ENCODE measurements at places on chromosomes 16 and 17.

DNA sequence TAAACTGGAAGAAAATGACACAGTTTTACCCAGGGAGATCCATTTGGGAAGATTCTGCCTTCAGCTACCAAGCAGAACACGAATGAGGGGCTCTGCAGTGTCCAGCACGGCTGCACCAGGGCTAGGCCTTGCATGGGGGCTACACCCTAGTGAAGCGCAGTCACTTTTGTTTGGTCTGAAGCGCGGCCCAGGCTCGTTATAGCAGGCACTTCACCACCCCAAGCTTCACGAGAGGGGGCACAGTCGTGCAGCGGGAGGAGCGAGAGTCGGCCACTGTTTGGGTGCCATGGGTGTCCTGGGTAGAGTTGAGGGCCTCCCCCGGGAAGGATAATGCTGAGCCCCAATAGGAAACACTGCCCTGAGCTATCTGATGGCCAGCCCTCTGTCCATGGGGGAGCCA, 21.6 kb upstream of the IL17C start:
- no peak for DNase-seq

GRCh38 chr17:72634621-72635020, 457.9 kb downstream of the SLC39A11 start:
- no peak for DNase-seq

- no peak for DNase-seq
These were observed 153.9 kb upstream of the CACNG3 start for GRCh38 chr16:24102209-24102660.

DNA sequence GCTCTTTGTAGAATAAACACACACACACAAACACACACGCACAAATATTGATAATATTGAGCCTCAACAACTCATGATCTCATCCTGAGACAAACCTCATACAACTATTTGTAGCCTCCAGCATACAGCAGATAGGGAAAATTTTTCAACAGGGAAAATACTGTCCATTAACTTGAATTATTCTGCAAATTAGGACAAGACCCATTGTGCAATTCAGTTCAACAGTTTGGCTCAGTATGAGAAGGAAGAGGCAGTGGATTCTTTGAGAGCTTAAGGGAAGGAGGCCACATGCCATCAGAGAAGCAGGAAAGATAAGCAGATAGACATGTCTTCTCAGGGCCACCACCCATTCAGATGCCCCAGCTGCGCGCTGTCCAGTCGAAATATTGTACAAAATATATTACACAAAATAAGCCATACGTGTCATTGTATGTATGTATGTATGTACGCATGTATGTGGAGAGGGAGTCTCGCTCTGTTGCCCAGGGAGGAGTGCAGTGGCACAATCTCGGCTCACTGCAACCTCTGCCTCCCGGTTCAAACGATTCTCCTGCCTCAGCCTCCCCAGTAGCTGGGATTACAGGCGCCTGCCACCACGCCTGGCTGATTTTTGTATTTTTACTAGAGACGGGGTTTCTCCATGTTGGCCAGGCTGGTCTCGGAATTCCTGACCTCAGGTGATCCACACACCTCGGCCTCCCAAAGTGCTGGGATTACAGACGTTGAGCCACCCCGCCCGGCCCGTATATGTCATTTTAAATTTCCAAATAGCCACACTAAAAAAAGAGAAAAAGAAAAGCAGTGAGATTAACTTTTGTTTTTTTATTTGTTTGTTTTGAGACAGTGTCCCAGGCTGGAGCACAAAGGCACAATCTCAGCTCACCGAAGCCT, 1.8 kb downstream of the ZC3H7A start:
- peak; percentile 20 for DNase-seq

DNA sequence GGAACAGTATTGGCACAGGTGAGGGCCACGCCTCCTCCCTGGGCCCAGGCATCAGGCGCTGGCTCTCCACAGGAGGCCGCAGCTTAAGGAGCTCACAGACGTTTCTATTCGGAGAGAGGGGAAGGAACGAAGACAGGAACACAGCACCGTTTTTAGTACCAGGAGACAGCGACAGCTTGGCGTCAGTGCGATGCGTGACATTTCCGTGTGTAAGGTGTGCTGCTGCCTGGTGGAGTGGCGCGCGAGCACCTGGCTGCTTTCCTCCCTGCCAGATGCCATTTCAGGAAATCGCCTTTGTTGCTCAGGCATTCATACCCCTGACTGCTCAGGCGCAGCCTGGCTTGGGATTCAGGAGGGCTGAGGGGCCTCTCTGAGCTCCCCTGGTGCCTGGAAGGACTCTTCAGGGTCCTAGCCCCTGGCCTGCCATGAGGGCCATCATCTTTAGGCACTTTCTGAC, 367.5 kb downstream of the CPPED1 start:
- no peak for DNase-seq

DNA sequence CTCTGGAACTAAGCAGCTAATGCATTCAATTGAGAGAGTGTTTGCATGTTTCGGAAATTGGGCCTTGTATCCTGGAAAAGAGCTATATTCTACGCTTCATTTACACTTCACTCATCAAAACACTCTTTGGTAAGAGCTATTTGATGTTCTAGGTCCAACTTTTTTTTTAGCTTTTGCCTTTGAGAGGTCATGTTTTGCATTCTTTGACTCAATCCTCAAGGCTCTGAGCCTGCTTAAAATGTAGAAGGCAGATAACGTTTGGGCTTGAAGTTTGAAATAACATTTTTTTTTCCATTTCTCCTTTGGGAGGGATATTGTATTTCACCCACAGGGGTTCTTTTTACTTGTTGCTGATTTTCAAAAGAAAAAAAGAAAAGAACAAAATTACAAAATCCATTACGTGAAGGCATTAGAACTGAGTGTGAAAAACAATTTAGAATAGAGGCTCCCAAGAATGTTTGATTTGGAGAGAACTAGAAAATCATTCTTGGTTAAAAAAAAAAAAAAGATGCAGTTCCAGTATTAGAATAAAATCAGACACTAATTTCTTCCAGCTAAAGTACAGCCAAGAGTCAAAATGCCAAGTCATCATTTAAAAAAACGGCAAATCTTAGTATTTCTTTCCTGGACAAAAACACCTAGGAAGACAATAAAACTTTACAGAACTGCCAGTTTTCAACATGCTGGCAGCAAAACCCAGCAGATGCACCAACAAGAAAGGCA, 268.5 kb downstream of the GRIN2A start:
- no peak for DNase-seq

DNA sequence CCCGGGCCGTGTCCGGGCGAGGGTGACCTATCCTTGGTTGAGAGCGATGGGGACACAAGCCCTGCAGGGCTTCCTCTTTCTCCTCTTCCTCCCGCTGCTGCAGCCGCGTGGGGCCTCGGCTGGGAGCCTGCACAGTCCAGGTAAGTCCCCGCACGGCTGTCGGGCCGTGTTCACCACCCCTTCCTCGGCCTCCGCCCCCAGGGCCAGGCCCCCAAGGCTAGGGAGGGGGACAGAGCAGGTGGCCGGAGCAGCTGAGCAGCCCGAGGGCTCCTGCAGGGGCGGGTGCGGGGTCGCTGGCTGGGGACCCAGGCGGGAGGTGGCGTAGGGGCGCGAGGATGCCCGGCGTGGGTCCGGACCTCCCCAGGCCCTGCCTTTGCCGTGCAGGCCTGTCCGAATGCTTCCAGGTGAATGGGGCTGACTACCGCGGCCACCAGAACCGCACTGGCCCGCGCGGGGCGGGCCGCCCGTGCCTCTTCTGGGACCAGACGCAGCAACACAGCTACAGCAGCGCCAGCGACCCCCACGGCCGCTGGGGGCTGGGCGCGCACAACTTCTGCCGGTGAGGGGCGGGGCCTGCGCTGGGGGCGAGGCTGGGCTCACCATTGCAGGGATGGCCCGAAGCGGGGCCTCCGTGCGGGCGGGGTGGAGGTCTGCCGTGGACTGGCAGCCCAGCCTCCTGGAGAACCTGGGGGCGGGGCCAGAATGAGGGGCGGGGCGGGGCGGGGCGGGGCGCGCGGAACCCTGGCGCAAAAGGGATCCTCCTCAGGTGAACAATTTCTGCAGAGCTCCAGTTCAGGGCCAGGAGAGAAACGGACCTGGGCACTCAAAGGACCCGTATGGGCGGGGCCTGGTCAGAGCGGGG, 631 bp downstream of the KREMEN2 start:
- DNase-seq, result no peak

GRCh38 chr17:18981642-18982424, 22.7 kb downstream of the FAM83G start:
- DNase-seq, result peak; percentile 75

DNA sequence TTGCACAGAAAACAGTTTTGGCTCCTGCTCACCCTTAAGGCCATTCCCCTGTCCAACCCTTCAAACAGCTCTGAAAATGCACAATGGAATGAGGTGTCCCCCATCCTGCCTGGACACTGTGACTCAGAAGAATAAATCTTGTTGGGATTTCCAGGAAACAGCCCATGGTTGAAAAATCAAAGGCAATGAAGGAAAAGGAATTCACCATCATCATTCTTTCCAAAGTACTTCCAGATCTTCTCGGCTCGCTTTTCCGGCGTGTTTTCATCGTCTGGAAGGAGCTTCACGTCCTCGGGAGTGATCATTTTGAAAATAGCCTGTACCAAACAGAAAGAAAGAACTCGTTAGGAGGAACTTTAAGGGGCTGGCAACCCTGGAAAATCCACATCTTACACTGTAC, 4.3 kb downstream of the RCVRN start:
- DNase-seq, result peak; percentile 81

- no peak for DNase-seq
These were observed 1.8 kb downstream of the TBC1D24 start for GRCh38 chr16:2476741-2477140.

DNA sequence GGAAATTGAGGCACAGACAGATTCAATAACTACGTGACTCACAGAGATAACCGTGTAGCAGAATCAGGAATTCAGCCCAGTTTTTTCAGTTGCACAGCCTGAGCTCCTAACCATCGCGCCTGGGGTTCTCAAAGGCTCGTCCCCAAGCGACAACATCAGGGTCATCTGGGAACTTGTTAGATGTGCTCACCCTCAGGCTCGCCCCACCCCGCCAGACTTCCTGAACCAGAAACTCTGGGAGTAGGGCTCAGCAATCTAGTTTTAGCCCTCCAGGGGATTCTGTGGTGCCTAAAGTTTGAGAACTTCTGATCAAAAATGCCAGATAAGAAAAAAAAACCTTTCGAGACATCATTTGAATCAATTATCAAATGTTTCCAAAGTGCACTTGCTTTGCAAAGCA, 559.8 kb downstream of the WWOX start:
- no peak for DNase-seq

GRCh38 chr16:49049191-49049590, 232.4 kb downstream of the CBLN1 start:
- DNase-seq, result no peak

DNA sequence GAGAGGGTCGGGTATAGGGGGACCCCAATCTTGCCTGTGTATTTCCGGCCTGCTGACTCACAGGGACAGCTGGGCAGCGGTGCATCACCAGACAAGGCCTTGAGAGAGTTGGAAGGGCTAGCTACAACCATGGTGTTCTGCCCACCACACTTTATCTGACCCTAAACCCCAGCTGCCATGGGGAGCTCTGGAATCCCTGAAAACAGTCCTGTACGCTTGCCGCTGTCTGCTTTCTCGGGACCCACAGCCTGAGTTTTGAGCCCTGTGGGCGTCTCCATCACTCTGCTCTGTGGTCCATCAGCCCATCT, 100.4 kb upstream of the GSE1 start:
- DNase-seq, result no peak

GRCh38 chr16:56777482-56777881, 47.6 kb downstream of the NUP93 start:
- peak; percentile 31 for DNase-seq

GRCh38 chr17:58991718-58992331, 114.9 kb downstream of the TRIM37 start:
- DNase-seq, result peak; percentile 87

- no peak for DNase-seq
These were observed 729 bp downstream of the P2RX5 start for GRCh38 chr17:3695129-3695722.

- DNase-seq, result no peak
These were observed 30.9 kb downstream of the CMTM3 start for GRCh38 chr16:66635406-66635805.

GRCh38 chr16:2043667-2044451, 3.8 kb downstream of the NTHL1 start:
- no peak for DNase-seq

DNA sequence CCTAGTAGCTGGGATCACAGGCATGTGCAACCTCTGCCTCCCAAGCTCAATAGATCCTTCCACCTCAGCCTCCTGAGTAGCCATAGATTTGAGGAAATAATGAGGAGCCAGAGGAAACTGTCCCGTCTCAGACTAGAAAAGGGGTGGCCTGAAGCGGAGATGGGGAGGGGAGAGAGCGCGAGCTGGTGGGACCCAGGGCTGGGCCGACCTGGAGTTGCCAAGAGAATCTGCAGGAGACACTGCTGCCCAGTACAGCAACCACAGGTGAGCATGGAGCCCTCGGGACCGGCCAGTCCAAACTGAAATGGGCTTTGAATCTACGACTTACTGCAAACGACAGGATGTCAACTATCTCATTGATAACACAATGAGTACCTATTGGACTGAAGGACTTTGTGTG, 24.3 kb downstream of the CD300A start:
- DNase-seq, result no peak

- no peak for DNase-seq
These were observed 295.7 kb downstream of the KCNJ2 start for GRCh38 chr17:70464995-70465394.

DNA sequence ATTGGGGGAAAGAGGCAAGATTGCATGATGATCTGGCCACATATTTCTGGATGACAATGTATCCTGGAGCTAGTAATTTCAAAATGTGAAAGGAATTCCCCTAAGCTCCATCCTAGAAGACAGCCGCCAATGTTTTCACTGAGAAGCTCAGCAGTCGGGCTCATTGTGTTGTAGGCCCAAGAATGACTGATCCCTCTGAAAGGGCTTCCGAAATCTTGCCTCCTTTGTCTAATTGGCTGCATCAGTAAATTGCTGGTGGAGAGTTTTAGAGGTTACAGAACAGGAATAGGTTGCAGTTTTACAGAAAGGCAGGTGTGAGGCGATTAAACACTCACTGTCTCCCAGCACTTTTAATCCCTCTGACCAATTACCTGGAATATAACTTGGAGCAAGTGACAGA, 464.1 kb upstream of the SALL1 start:
- no peak for DNase-seq

DNA sequence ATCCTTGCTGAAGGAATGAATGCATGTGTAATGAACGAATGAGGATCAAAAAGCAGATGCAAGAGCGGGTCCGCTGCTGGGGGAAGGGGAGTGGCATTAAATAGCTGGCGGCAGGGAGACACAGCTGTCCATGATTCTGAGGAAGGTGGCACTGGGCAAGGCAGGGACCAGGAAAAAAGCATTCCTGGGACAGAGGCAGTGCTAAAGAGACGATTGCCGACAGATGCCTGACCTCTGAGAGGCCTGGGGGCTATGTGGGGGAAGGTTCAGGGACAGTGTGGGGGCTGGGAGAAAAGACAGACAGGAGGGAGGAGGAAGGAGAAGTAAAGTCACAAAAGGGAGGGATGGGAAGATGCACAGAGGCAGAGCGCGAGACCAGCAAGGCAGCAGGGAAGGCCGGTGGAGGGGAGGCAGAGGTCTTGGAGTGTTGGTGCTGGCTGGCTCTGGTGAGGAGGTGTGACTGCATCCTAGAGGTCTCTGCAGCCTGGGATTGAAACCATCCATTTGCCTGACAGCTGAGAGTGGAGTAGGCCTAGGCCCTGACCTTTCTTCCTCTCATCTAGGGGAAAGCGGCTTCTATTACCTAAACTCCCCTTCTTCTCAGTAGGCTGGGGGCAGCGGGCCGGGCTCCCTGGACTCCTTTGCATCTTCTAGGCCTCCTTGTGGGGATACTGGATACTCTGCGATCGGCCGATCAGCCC, 109.9 kb downstream of the SDK2 start:
- no peak for DNase-seq

GRCh38 chr17:73823684-73824083, 179.4 kb upstream of the SDK2 start:
- DNase-seq, result no peak

Measured in fibroblast of skin of scalp (primary cell).